ENCODE measurements at places on chromosomes 16 and 17. TPM values are rescaled to one million over a fixed set of nuclear protein-coding genes. Genes with fewer than 3 reads are reported as not detected.

MYH8 gene
- not detected for total RNA-seq

DNA sequence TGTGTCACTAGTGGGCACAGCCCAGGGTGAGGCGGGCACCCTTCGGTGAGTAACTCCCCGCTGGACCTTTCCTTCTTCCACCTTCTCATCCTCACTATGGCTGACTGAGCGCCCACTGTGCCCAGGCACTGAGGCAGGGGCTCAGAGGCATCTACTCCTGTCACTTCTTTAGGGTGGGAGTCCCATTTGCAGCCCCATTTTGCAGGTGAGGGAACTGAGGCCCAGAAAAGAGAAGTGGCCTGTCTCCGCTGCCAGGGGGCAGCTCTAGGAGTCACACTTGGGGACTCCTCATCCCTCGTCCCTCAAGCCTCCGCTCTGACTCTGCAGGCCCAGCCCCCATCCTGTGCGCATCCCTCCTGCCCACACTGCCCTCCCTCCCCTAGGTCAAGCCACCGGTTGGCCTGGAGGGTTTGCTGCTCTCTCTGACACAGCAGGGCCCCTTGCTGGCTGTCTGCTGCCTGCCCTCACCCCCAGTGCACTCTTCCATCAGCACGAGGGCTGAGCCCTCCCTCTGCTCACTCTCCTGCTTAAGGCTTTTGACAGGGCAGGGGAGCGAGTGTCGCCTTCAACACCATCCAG, 62.4 kb downstream of the CNGB1 start:
- H3K36me3 ChIP-seq, result no peaks in the 10 kb centered on the region
- no peak for DNase-seq
- no peaks in the 10 kb centered on the region for H3K4me1 ChIP-seq
- H3K27me3 ChIP-seq, result no peaks in the 10 kb centered on the region
- no peak overlapping the region for H3K27ac ChIP-seq

GRCh38 chr17:49456183-49456965, 38.7 kb upstream of the NGFR start:
- no peak for DNase-seq
- no peaks in the 10 kb centered on the region for H3K36me3 ChIP-seq
- no peak overlapping the region for H3K4me3 ChIP-seq

DNA sequence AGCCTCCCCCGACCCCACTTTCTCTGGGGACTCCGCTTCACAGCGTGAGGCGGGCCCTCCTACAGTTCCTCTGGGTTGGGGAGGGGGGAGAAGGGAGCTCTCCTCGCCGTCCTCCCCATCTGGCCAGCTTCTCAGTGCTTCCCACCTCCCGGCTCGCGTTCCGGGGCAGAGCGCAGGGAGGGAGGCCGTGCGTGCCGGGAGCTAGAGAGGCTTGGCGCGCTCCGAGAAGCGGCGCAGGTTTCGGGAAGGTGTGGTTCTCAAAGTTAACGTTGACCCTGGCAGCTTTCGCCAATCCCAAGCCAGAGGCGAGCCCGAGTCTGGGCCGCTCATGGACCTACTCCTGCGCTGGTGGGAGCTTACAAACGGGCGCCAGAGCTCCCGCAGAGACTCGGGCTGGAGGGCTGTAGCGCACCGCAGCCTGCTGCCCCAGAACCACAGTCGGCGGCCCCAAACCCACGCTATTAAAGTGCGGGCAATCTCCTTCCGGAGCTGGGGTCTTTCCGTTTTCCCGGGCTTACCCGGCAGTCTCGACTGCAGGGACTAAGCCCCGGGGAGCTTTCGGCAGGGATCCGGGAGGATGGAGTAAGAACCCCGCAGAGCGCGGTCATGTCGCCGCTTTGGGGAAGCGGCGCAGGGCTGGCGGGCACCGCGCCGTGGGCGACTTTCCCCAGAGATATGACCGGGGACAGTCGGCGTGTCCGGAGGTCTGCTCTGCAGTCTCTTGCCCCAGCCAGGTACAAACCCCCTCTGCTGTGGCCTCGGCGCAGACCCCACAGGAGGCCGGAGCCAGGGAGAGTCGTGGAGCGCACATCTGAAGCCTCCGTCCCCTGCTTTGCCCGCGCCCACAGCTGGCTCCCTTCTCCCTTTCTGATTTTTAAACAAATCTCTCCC, 787 bp downstream of the CDH11 start:
- peak overlapping the region; percentile 69 for H3K4me3 ChIP-seq
- no peaks in the 10 kb centered on the region for H3K36me3 ChIP-seq
- peaks cover 16% of the 10 kb centered on the region for H3K4me1 ChIP-seq
- H3K27ac ChIP-seq, result peak overlapping the region; percentile 78
- DNase-seq, result no peak

- H3K27me3 ChIP-seq, result no peaks in the 10 kb centered on the region
- DNase-seq, result no peak
- peak overlapping the region; percentile 83 for H3K27ac ChIP-seq
- peak overlapping the region; percentile 84 for H3K4me3 ChIP-seq
These were observed 1.6 kb downstream of the AMFR start for GRCh38 chr16:56423584-56424403.

DNA sequence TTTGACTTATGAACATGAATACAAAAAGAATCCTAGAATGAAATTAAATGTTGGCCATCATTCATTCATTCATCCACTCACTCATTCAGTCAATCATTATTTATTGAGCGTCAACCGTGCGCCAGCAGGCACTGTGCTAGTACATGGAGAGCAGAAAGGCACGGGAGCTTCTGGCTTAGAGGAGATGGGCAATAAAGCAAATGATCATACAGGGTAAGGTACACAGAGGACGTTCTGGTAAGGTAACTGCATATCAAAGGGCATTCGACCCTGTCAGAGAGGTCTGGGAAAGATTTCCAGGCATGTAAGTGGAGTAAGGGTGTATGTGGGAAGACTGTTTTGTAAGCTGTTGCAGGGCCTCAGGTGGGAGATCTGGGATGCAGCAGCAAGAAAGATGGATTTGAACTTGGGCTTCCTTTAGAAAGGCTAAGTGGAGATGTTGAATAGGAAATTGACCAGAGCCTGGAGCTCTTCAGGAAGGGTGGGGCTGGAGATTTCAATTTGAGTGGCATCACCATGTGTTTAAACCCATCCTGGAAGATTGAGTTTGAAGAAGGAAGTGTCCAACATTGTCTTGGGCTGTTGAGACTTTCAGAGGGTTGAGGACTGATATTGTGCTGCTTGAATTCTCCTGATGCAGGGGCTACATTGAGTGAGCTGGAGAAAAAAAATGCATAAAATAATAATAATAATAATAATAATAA, 2.8 kb upstream of the MSI2 start:
- no peak for DNase-seq
- no peak overlapping the region for H3K4me3 ChIP-seq
- no peaks in the 10 kb centered on the region for H3K27me3 ChIP-seq
- H3K27ac ChIP-seq, result no peak overlapping the region
- H3K36me3 ChIP-seq, result no peaks in the 10 kb centered on the region

GRCh38 chr17:15036238-15036637, 228.9 kb downstream of the PMP22 start:
- no peak overlapping the region for H3K4me3 ChIP-seq
- no peaks in the 10 kb centered on the region for H3K4me1 ChIP-seq
- H3K36me3 ChIP-seq, result no peaks in the 10 kb centered on the region
- H3K27me3 ChIP-seq, result no peaks in the 10 kb centered on the region
- no peak overlapping the region for H3K27ac ChIP-seq
- no peak for DNase-seq

DNA sequence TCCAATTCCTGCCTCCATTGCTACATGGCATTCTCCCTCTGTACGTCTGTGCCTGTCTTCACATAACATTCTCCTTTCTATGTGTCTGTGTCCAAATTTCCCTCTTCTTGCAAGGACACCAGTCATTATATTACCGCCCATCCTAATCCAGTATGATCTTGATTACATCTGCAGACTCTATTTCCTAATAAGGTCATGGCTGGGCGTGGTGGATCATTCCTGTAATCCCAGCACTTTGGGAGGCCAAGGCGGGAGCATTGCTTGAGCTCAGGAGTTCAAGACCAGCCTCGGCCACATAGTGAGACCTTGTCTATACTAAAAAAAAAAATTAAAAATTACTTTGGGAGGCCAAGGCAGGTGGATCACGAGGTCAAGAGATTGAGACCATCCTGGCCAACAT, 5.0 kb upstream of the PRR14 start:
- no peak for DNase-seq
- no peak overlapping the region for H3K27ac ChIP-seq
- no peak overlapping the region for H3K4me3 ChIP-seq
- H3K27me3 ChIP-seq, result no peaks in the 10 kb centered on the region
- H3K36me3 ChIP-seq, result no peaks in the 10 kb centered on the region

GRCh38 chr16:1789643-1790045, 3.9 kb downstream of the IGFALS start:
- H3K4me3 ChIP-seq, result no peak overlapping the region
- H3K27ac ChIP-seq, result no peak overlapping the region
- no peaks in the 10 kb centered on the region for H3K27me3 ChIP-seq
- peaks cover 10% of the 10 kb centered on the region for H3K4me1 ChIP-seq
- H3K36me3 ChIP-seq, result peaks cover 23% of the 10 kb centered on the region

ADAMTS18 gene
- not detected for total RNA-seq

TEX14 gene
- total RNA-seq, result not detected

DNA sequence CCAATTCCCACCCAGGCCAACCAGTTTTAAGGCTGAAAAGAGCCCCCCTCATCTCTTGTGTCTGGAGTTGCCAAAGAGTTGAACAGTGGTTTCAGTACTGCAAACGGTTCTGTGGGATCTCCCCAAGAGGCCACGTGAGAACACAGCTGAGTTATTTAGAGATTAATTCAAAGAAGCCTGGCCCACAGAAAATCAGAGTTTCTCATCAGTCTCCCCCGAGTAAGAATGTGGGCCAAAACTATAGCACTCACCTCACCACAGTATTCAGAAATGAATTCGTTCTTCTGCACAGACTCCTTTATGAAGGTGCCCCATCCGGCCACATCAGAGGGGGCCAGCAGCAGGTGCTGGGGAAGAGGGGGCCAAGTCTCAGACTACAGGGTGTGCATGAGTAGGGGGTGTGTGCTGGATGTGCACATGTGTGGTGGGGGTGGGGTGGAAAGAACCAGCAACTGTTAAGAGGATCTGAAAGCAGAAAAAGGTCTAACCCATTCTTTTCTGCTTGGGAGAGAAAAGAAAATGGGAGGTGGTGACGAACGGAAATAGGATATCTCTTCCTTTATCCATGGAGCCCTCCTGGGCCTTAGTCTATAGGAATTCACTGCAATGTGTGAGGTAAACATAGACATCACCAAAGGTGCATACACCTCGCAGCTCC, 22.6 kb downstream of the CNTNAP1 start:
- no peaks in the 10 kb centered on the region for H3K4me1 ChIP-seq
- H3K36me3 ChIP-seq, result peaks cover 98% of the 10 kb centered on the region

GAS2L2 gene
- not detected for total RNA-seq

DNA sequence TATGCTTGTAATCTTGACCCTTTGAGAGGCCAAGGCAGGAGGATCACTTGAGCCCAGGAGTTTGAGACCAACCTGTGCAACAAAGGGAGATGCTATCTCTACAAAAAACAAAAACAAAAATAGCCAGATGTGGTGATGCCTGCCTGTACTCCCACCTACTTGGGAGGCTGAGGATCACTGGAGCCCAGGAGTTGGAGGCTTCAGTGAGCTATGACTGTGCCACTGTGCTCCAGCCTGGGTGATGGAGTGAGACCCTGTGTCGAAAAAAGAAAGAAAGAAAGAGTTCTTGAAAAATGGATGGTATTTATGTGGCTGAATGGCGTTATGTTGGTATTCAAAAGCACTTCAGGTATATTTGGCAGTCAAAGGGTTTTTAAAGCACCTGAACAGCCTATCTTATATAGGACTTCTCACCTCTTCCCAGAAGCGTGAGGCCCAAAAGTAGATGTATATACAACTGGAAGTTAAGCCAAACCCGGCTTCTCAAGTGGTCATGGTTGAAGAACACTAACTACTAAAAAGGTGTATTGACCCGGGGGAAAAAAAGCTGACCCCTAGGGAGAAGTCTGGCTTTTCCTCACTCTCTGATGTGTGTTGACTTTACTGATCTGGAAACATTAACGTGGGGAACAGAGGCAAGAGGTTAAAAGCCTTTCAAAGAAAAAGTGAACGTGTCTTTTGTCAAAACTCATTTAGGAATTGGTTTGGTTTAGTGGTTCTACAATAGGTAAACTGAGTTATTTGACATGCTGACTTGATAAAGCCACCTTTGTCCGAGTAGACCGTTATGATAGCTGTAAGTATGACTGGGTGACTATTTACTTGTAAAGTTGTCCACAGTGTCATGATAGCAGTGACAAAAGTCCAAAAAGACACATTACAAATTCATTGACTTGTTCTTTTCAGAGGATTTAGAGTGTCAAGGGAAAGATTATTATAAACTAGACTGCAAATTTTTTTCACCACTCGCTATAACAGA, 183.4 kb downstream of the IRX3 start:
- H3K27me3 ChIP-seq, result no peaks in the 10 kb centered on the region
- no peaks in the 10 kb centered on the region for H3K4me1 ChIP-seq
- H3K27ac ChIP-seq, result no peak overlapping the region
- H3K4me3 ChIP-seq, result no peak overlapping the region

All from right atrium auricular region (tissue), 2 donors.